ENCODE measurements at places on chromosomes 5 and 9.

GRCh38 chr5:126970517-126971017 lies 59.8 kb downstream of the MARCHF3 start:
- no peak overlapping the region for H3K27ac ChIP-seq
- peak; percentile 86 for DNase-seq
- H3K4me3 ChIP-seq = no peak overlapping the region
- no peaks in the 10 kb centered on the region for H3K36me3 ChIP-seq
- H3K27me3 ChIP-seq = no peaks in the 10 kb centered on the region

DNA sequence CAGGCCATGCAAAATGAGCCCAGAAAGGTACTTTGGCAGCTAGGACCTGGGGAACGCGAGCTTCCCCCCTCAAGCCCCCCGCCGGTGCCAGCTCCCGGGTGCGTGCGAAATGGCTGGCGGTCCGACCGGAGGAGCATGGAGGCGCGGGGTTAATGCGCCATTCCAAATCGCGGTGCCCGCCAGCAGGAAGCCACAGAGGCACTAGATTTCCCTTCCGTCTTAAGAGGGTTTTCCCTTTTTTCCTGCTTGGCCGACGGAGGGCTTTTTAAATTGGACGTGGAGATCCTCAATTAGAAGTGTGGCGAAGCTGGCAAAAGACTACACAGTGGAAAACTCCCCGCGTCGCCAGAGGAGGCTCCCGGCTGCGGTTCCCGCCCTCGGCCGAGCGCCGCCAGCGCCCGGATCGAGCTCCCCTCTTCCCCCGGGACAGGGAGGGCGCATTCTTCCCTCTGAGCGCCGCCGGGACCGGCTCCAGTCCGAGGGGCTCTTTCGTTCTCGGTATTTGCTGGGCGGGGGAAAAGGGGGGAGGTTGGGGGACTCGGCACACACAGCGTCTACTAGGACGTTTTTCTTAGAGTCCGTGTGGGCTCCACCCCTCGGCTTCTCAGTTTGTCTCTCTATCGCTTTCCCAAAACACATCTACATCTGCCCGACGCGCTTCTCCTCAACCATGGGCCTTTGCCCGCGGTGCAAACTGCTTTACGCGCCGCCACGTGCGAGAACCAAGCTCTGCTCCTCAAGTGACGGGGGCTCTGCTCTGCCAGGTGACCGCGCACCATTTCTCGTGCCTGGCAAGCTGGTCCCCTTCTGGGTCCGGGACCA lies 3.0 kb downstream of the GDNF start:
- DNase-seq = peak; percentile 68
- H3K4me3 ChIP-seq = peak overlapping the region; percentile 38
- H3K27me3 ChIP-seq = no peaks in the 10 kb centered on the region
- H3K27ac ChIP-seq = peak overlapping the region; percentile 78

DNA sequence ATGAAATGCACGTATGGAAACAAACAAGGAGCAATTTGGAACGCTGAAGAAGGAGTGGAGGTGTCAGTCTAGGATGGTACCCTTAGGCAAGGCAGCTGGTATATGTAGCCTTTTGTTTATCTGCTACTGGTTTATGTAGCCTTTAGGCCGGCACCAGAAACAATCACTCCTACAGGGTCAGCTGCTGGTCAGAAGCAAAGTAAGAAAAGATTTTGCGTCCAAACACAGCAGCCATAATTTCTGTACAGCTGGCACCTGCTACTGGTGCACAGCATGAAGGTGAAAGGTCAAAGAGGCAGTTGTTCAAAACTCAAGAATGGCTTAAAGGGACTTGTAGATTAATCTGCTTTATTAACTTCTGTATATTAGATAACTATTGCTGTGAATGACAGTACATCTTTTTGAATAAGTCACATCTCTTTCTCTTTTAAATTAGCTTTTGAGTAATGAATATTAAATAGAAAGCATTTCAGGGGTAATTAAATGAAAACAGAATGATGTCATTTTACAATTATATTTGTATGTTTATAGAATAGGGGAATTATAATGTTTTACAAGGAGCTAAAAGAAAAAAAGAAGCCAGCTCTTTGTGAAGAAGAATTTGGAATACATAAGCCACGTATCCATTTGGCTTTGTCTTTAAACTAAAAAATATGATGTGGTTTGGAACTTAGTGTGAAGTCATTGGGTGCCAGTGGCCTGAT lies 33.1 kb upstream of the TLX3 start:
- peaks cover 4% of the 10 kb centered on the region for H3K4me1 ChIP-seq
- no peak overlapping the region for H3K27ac ChIP-seq
- H3K36me3 ChIP-seq = no peaks in the 10 kb centered on the region
- no peaks in the 10 kb centered on the region for H3K27me3 ChIP-seq
- H3K4me3 ChIP-seq = no peak overlapping the region
- no peak for DNase-seq

DNA sequence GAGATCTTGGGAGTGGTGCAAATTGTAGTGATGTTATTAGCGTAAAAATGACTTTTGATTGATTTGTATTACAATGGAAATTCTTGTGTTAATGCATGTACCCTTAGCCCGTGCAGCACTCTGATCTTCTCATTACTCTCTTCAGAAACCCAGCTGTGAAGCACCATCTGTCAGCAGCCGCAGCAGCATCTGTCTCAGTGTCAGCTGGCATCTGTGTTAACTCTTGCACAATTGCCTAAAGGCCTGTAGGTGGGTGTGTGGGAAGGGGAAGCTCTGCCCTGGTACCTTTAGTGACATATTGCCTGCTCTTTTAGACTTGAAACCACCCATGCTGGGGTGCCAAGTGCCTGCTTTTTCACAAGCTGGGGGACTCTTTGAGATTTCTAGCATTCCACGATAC lies 101.3 kb downstream of the FBXL7 start:
- H3K4me3 ChIP-seq = no peak overlapping the region
- H3K27ac ChIP-seq = no peak overlapping the region
- no peaks in the 10 kb centered on the region for H3K4me1 ChIP-seq
- H3K36me3 ChIP-seq = no peaks in the 10 kb centered on the region

DNA sequence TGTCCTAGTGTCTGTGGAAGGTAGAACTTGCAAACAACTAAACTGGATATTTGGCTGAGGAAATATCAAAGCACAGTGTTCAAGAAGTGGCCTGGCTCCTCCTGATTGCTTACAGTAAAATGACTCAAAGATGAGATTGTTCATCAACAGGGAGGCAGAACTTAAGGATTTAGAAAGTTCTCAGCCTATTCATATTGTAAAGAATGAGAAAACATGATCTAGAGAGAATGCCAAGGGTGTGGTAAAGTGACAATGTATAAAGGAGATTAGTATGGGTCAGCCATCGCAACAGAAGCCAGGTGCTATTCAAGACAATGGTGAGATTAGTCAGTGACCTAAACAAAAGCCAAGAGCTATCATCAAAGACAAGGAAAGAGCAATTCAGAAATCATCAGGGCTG lies 372.3 kb downstream of the SPOCK1 start:
- H3K27ac ChIP-seq = no peak overlapping the region
- no peaks in the 10 kb centered on the region for H3K27me3 ChIP-seq
- H3K4me3 ChIP-seq = no peak overlapping the region
- H3K4me1 ChIP-seq = no peaks in the 10 kb centered on the region
- DNase-seq = no peak

GRCh38 chr5:1753490-1753889 lies 46.1 kb downstream of the MRPL36 start:
- no peaks in the 10 kb centered on the region for H3K36me3 ChIP-seq
- H3K4me1 ChIP-seq = no peaks in the 10 kb centered on the region
- DNase-seq = no peak
- H3K27ac ChIP-seq = no peak overlapping the region
- H3K27me3 ChIP-seq = no peaks in the 10 kb centered on the region

DNA sequence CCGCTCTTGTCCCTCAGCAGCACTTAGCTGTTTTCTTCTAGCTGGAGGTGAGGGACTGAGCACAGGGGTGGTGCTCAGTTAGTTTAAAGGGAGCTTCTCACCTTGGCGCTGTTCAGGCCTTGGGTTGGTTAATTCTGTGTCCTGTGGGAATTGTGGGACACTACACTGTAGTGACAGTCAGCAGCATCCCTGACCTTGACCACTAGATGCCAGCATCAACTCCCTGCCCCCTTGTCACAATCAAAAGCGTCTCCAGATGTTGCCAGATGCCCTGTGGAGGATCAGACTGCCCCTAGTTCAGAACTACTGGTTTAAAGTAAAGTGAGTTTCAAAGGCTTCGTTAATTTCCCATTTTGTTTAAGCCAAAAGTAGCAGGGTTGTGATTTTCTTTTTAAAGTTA lies 65.5 kb upstream of the DMRT3 start:
- H3K27ac ChIP-seq = no peak overlapping the region
- no peaks in the 10 kb centered on the region for H3K36me3 ChIP-seq
- H3K27me3 ChIP-seq = no peaks in the 10 kb centered on the region
- no peak for DNase-seq

GRCh38 chr9:3903273-3903672 lies 377.5 kb upstream of the RFX3 start:
- H3K27me3 ChIP-seq = no peaks in the 10 kb centered on the region
- no peak overlapping the region for H3K4me3 ChIP-seq
- H3K36me3 ChIP-seq = no peaks in the 10 kb centered on the region
- no peak overlapping the region for H3K27ac ChIP-seq
